ENCODE measurements at places on chromosomes 2 and 18.

GRCh38 chr2:98972582-98973167, 36.6 kb upstream of the CRACDL start:
- no peak for DNase-seq

DNA sequence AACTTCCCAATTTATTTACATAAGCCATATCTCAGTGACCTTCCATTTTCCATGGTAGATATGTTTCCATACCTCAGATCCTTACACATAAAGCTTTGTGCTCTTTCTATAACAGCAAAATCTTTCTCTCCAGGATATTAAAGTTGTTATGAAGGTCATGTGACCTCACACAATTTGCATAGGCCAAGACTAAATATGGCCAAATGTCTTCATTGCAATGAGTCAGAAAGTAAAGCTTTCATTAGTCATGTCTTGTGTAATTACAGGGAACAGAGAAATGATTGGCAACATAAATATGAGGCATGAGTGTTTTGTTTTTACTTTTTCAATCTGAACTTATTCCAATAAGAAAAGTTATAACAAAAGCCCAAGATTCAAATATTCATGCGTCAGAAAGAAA, 243.5 kb downstream of the ASXL3 start:
- no peak for DNase-seq

- no peak for DNase-seq
These were observed 56.2 kb downstream of the GALNT14 start for GRCh38 chr2:31082002-31082401.

DNA sequence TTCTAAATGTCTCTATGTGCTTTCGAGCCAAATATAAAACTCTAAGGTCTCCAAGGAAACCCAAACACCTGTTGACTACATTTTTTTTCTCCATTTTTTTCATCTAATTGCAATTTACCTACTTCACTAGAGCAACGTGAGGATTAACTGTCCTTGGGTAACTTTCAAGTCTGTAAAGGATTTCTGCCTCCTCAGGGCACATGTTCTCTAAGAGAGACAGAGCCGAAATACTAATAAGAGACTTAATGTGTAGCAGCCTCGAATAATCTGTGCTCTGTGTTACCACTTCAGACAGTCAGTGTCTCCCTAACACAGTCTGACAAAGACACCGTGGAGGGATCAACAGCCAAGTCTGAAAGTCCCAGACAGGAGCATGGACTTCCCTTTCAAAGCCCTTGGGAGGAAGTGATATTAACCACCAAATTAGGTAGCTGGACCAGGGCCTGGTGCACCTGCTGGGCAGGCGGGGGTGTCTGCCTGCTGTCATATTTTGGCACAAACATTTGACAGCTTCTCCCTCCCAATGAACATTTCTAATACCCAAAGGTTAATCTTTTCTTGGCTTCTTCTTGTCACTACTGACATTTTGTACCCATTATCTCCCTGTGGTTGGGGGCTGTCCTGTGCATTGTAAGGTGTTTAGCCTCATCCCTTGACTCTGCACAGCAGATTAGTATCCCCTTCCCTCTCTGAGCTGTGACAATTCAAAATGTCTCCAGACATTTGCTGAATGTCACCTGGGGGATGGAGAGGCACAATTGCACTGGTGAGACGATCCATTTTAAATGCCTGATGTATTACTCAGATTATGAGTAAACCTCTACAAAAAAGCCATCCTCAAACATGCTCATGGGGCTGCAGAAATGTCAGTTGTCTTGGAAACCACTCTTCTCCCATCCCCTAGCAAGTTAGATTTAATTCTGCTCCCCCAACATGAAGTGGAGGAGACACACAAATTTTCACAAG, 45.7 kb upstream of the LYPD1 start:
- no peak for DNase-seq

DNA sequence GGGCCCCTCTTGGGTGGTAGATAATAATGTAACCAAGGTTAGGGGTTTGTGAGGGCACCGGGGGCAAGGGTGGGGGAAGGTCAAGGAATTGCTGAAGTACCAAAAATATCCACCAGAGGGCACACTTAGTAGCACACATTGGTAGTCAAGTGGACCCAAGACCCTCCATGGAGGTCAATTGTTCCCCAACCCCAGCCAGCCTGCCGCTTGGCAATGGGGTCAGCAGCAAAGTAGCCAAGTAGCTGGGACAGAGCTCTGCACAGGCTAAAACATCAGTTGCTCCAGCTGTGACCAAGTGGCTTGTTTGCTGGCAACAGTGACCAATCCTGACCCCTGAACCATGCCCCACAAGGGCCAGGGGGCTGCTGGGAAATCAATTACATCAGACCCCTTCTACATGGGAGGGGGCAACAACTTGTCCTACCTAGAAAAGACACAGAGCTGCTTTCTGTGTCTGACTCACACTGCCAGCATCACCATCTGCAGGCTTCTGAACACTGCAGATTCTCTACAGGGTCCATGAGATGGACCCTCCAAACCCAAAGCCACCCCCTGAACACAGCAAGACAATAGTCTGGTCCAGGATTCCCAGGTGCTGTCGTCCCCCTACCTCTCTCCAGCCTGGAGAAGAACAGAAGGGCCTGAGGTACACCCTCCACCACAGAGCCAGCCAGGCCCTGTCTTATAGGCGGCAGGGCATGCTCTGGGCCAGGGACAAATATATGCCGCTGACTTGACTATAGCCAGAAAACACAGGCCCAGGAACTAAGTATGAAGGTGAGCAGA, 76.0 kb downstream of the EMX1 start:
- DNase-seq: no peak

GRCh38 chr18:58180172-58180571, 136.1 kb downstream of the NEDD4L start:
- DNase-seq: no peak

- DNase-seq: no peak
These were observed 63.5 kb downstream of the COL5A2 start for GRCh38 chr2:189116087-189116486.

DNA sequence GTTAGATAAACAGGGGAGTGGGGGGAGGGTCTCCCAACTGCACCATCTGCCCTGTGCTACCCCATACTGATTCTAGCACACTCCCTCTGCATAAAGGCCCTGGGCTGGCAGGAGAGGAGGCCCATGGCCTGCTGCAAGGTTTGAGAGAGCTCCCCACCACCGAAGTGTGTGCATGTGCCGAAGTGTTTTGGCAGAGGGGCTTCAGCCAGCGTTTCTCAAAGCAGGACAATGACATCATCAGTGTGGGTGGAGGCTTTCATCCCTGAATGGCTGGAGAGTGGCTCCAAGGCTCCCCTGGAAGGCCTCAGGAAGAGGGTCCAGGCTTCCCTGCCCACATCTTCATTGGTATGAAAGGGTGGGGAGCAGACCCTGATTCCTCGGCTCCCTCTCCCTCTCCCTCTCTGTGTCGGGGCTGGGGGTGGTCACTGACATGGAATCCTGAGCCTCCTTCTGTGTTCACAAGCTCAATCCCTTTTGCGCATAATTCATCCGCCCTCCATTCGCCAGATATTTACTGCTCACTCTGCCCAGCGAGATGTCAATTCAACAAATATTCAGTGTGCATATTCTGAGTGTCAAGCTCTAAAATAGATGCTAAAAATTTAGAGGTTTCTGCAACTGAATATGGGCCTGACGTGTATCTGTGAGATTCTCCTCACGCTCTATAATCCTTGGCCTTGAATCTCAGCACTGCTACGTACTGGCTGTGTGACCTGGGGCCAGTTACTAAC, 122.1 kb downstream of the CELF4 start:
- no peak for DNase-seq

GRCh38 chr2:134892282-134893035, 26.2 kb upstream of the CCNT2 start:
- DNase-seq: no peak

DNA sequence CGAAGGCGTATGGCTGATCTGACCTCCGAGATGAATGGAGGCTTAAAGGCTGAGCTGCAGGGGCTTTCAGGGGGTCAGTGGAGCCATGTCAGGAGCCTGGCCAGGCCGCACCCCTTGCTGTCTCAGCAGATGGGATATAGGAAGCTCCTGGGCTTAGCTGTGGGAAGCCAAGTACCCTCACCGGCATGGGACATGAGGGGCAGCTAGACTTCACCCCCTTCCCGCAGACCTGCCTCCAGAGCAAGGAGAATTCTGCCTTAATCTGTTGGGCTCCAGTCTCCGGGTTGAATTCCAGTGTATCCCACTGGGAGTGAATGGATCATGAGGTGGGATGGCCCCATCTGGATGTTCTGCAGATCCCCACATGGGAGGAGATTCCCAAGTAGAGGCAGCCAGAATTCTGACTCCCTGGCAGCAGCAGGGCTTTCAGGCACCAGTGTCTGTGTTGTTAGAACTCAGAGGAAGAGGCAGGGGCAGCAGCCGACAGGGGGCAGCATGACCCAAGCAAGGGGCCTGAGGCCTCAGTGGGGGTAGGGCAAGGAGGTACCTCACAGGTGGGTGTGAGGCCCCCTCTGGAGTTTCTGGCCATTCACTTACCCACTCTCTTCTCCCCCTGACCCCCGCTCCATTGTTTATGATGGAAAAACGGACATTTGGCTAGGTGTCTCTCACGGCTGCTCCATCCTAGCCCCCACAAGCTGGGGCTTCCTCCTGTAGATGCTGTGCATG, 19.1 kb downstream of the CAPG start:
- DNase-seq: no peak

- no peak for DNase-seq
These were observed 86.3 kb upstream of the EFEMP1 start for GRCh38 chr2:56009758-56010458.

DNA sequence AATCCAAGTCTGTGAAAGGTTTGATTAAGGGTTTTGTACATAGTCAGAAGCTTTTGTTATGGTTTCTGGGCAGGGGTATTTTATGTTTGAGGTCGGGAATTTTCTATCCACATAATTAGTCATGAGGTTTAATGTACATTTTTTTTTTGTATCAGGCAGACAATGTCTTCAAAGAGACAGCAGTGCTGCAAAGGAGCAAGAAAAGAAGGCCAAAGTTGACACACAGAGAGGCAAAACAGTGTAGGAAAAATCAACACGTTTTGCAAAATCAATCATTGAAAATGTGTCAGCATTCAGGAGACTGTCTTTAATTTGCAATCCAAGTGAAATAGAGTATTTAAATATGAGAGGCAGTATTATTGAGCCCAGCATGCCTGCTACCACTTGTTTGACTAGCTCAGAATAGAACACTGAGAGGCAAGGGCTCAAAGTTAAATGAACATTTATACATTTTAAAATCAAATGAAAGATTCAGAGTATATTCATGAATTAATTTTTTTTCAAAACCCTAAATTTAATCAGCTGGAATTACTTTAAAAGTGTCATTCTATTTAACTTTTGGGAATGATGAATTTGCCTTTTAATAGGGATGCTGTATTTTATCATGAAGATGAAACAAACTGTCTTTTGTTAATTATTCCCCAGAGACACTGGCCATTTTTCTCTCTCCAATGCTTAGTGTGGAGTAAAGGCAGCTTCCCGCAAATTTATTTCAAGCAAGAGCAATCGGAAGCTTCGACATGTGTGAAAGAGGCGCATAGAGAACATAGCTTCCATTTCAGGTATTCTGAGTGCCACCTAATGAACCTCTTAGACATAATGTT, 11.3 kb downstream of the VRK2 start:
- DNase-seq: no peak

GRCh38 chr2:132757002-132757589, 87.1 kb upstream of the LYPD1 start:
- no peak for DNase-seq

DNA sequence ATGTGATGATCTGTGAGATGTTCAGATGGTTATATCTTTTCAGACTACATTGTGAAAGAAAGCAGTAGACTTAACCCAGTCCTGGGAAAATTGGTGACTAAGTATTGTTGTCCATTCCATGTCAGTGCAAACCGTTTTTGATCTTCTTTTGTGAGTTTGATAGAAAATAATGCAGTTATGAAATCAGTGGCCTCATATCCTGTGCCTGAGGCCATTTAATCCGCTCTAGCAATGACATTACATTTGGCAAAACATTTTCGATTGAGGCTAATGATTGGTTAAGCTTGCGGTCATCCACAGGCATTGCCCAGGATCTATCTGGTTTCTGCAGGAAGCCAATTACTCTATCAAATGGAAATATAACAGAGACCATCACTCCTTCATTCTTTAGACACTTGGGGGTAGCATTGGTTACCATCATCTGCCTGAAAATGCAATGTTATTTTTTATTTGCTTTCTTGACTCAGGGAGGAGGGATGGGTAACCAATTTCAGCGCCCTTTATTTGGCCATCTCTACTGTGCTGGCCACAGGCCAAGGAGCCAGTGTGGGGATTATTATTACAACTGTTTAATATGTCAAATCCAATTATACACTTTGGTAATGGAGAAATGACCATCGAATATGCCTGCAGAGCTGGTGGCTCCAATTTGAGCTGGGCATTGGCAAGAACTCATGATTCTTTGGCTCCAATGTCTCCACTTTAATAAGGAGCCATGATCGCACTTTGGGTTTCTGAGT, 33.6 kb downstream of the TRIB2 start:
- no peak for DNase-seq

DNA sequence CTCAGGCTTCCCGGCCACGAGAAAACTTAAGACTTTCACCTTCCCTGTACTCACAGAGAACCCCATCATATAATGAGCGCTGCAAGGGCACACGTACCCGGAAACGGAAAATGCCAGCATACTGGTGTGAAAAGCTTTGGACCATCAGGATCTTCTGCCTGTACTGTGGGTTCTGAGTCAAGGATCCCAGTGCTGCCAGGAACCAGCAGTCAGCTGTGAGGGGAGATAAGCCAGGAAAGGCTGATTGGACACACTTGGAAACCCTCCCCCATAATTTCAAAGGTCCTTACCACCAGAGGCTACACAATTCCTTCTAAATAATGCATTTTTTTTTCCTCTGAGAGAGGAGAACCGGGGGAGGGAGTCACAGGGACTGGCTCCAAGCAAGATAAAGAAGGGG, 31.4 kb downstream of the CAPN13 start:
- DNase-seq: no peak

DNA sequence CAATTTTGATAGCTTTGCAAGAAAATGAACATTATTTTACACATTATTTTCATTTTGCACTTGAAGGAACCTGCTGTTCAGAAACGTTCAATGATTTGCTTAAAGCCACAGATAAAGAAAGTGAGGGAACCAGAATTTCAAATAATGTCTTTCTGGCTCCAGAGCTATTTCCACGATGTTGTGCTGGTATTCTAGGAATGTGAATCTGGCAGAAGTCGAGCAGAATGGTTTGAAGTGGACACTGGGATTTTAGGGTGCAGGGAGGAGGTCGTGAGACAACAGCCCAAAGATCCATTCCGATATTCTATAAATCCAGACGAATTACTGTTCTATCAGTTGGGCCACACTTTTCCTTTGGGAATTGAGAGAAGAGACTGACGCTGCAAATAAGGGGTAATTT, 2.2 kb downstream of the CCDC102B start:
- DNase-seq: no peak

- no peak for DNase-seq
These were observed 179.5 kb downstream of the PTGR3 start for GRCh38 chr18:75029481-75029880.

GRCh38 chr18:68837665-68838451, 40.0 kb downstream of the CCDC102B start:
- peak; percentile 47 for DNase-seq
